Activated naive CD4-positive, alpha-beta T cell (primary cell): ENCODE measurements at places on chromosomes 11 and 22.
A peak's percentile ranks its signal among the peaks of the same experiment; 100 is the strongest.

DNA sequence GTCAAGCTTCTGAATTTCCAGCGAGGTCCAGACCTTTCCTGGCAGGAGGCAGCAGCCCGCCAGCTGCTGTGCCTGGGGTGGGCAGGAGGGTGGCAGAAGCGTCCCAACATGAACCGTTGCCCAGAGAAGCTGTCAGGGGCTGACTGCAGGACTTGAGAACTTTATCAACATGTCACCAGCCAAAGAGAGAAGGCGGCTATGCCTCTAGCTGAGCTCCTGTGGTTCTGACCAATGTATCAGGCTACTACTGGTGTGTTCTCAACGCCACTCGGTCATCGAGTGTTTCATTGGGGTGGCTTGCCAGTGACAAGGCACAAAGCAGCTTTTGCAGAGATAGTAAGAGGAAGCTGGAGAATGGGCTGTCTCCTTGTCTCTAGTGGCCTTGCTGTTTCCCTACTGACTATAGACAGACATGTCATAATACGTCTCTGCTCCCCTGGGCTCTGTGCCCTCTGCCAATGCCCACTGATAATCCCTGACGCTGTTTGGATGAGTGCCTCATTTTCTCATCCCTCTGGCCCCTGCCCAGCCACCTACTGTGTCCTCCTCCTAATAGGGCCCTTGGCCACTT, 17.6 kb upstream of the ASCC2 start:
- DNase-seq, result no peak

GRCh38 chr11:119594639-119595249, 134.3 kb downstream of the NECTIN1 start:
- DNase-seq, result no peak

DNA sequence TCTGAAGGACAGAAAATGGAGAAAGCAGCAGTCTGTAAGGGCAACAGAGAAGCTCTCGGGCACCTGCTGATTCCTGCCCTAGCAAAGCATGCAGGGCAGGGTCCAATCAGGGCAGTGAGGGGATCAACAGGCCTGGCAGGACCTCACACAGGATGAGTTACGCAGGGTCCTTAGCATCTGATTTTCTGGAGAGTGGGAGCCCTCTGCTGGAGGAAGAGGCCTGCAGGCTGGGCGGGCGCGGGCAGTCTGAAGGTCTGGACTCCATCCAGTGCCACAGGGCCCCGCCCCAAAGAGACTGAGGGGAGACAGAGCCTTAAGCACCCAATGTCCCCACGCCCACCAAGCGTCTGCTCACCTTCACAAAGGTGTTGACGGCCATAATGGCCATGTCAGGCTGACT, 28.9 kb downstream of the AP1B1 start:
- no peak for DNase-seq

- DNase-seq, result no peak
These were observed 30.9 kb downstream of the OR52A5 start for GRCh38 chr11:5107285-5107684.

- DNase-seq, result no peak
These were observed 67.1 kb upstream of the CARD18 start for GRCh38 chr11:105206633-105207032.

GRCh38 chr11:123560006-123560405, 94.4 kb downstream of the SCN3B start:
- peak; percentile 4 for DNase-seq

DNA sequence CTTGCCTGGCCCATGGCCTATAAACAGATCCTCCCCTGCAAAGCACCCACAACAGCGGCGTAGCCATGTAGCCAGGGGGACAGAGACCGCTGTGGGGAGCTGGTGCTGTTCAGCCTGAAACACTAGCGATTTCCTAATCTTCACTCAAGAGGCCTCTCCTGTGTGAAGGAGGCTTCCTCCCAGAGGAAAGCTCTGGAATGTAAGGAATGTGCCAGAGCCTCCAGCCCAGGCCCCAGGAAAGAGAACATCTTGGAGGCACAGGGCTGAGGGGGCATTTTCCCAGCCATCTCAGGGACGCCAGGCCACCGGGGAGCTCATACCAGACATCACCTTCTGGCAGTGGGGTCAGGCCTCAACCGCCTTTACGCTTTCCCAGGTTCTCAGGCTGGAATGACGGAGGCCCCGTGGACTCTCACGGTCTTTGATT, 24.0 kb downstream of the MIAT start:
- DNase-seq, result no peak

GRCh38 chr22:48332438-48333322, 1495.0 kb downstream of the BRD1 start:
- no peak for DNase-seq

DNA sequence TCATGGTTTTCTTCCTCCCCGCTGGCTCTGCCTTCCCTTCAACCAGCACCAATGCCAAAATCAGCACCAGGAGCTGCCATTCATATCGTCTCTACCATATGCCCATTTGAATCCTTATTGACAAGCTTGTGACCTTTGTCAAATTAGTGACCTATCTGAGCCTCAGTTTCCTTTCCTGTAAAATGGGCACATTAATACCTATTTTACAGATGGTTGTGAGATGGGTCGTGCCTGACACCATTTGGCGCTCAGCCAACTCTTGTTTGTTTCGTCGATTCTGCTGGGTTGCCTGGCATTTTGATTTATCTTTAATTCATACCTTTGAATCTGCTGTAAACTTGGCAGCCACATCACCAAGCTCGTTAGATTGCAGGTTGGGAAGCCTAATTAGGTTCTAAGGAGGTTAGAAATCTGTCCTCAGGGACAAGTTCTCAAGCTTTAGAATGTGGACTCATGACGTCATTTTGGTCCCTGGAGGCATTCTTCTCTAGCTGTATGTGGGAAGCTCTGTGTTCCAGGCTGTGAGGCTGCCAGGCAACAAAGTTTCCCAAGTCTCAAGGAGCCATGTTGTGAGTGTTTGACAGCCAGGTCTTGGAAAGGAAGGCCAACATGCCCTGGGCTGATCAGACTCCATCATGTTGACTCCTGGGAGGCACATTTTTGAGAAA, 61.0 kb downstream of the RPS6KA4 start:
- no peak for DNase-seq

DNA sequence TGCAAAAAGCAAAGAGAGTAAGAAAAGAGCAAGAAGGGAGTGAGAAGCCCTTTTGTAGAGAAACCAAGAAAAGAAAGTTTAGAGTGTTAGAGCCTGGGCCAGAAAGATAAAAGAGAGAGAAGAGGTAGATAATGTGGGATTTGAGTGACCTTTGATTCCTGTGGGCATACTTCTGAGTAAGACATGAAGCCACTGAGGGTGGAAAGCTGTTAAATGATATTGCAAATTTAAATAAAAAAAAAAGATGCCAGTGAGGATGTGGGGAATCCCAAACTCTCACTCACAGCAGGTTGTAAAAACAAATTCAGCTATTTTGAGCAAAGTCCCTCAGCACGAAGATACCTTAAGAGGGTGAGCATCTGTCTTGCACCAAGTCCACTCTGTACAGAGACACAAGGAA, 59.4 kb upstream of the TOP3B start:
- no peak for DNase-seq

DNA sequence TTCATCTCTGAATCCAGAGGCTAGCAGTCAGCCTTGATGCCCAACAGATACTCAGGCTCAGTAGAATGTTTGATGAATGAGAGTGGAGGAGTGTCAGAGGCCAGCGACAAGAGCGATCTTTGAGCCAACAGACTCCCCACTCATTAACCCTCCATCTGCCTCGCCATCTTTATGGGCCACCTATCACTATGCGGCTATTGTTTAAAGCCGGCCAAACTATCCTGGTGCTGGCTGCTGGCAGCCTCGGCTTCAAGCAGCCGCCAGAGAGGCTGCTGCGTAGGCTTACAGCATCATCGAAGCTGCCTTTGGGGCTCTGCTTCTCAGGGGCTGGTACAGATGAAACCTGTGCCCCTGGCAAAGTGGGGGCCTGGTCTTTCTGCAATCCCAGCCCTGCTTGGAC, 525.6 kb downstream of the INSC start:
- no peak for DNase-seq

DNA sequence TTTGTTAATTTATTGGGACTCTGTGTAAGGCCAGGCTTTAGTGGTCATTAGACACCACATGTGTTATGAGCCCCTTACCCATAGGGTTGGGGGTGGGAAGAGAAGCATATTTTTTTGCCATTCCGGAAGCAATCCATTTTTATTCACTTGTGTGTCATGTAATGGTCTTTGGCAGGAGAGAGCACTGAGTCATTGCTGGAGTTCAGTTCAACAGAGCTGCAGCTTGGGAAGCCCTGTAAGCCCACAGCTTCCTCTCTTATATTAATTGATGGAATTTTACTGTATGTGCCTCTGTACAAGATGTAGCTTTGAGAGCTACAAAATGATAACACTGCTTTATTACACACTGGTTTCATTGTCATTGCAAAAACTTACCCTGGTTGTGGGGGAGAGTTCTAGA, 177.3 kb upstream of the SORL1-AS1 start:
- no peak for DNase-seq

DNA sequence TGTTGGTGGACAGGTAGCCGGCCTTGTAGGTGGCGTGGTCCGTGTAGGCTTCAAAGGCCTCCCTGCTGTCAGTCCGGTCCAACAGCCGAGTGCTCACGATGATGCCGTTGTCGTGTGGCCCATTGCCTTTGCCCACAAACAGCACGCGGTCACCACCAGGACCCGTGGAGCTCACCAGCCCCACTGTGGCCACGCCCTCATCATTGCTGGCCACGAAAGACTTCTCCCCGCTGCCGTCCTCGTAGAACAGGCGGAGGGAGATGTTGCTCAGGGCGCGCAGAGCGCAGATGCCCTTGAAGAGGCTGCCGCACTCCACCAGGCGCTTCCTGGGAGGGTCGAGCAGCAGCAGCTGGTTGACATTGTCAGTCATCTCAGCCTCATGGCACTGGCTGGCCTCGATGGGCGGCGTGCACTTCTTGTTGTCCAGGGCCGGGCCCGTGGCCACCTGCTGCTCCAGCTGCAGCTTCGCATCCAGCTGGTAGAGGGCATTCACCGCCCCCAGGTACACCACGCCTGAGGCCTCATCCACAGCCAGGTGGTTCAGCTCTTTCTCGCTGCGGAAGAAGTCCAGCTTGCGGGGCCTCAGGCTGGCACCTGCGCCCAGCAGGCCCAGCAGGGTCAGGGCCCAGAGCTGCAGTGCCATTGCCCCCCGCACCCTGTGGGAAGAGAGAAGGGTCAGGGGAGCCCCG, 17.4 kb downstream of the PLXNB2 start:
- DNase-seq, result no peak

DNA sequence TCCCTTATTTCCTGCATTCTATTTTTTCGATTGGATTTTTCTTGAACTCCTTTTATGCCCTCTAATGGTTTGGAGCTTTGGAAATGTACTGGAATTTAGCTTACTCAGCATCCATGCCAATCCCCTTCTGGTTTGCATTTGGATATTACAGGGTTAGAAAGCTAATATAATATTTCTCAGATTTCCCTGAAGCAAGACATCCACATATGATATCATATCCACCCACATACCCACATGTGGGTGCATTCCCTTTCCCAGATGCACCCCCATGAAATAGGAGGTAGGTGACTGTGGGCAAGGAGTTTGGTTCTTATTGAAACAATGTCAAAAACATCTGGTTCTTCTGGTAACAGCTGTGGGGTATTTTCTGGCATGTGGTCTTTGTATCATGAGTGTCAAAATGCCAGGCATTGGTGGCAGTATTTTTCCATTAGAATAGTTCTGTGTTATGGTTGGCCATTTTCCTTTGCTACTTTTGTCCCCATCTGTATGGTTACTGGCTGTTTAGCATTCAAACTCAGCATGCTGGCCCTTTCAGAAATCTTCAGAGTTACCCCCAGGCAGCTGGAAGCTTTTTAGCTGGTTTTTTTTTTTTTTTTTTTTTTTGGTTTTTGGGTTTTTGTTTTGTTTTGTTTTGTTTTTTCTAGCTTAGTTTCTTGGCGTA, 32.7 kb upstream of the DDX10 start:
- no peak for DNase-seq

GRCh38 chr11:121063728-121064127, 37.3 kb upstream of the TECTA start:
- no peak for DNase-seq

GRCh38 chr11:36027731-36028130, 83.9 kb downstream of the LDLRAD3 start:
- DNase-seq, result no peak

- no peak for DNase-seq
These were observed 2.9 kb upstream of the SMIM38 start for GRCh38 chr11:69152733-69153421.

DNA sequence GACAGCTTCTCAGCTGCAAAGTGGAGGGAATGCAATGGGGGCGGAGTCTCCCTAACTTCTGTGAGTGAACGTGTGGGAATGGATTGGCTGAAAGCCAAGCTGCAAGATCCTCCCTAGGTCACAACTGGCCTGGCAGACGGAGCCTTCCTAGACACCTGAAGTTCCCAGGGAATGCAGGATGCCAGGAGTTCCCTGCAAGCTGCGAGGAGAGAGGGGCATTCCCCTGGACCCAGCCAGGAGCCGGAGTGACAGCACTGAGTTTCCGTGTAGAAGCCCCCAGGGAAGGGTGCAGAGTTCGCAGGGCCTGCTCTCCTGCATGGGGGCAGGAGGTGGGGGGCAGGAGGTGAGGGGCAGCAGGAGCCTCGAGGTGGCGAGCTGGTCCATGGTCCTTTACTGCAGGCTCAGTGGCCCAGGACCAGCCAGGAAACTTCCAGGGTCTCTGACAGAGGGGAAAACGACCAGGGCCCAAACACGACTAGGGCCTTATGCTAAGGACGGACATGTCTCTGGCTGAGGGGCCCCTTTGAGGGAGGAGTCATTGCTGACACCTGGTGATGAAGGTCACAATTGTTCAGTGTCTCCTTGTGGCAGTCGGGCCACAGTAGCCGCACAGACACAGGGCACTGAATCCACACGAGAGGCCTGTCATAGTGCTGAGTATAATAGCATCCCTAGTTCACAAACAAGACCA, 141.4 kb downstream of the FBXO7 start:
- DNase-seq, result no peak

DNA sequence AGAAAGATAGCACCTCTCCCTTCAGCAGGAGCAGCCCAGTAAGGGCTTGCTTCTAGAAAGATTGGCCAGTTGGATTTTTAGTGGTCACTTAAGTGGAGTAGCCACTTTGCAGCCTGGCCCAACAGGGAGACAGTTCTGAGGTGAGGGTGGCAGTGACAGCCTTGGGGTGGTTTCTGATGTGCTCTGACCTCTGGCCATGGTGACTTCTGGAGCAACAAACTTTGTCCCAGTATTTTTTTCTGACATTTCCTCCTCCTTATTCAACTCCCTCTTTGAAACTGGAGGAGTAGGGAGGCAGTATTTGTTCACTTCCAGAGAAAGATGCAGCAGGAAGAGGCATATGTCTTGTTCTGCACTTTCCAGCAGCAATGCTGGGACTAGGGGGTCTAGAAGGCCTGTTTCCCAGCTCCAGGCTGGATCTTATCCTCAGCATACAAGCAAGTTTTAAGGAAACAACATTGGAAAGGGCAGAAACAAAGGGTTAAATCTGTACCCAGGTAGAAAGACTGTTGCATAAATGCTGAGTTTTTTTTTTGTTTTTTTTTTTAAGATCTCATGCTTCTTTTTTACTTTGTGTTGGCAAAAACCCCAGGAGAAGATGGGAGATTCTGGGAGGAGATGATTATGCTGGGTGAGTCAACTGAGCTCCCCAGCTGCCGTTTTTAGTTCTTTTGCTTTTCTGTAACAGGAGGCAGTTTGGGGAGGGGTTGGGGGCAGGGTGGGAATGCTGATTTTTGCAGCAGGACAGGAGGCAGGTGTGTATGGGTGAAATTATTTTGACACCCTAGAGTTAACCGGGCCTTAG, 37.2 kb downstream of the RCOR2 start:
- no peak for DNase-seq

GRCh38 chr11:8192896-8193209, 24.0 kb upstream of the RIC3 start:
- no peak for DNase-seq

GRCh38 chr22:50432131-50432876, 42.5 kb downstream of the SBF1 start:
- DNase-seq, result no peak

- DNase-seq, result no peak
These were observed 1293.9 kb downstream of the JRKL start for GRCh38 chr11:97683733-97684132.
